ENCODE measurements at places on chromosomes 12 and 14.

DNA sequence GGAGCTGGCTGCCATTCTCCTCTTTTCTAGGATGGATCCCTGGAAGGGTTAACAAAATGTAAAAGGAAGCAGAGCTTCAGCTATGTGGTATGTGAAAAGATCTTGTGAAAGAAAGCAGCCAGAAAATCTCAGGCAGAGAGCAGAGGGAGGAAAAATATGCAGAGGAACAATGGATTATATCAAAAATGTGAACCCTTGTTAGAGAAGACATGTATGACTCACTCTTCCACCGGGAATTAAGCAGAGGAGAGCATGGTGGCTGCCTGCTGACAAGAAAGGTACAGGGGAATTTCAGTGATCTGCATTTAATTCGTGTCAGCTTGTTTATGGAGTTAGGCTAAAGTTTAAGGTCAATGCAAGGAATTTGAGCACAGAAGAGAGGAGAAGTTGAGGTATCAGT, 46.3 kb downstream of the KCNA1 start:
- no peak for DNase-seq

DNA sequence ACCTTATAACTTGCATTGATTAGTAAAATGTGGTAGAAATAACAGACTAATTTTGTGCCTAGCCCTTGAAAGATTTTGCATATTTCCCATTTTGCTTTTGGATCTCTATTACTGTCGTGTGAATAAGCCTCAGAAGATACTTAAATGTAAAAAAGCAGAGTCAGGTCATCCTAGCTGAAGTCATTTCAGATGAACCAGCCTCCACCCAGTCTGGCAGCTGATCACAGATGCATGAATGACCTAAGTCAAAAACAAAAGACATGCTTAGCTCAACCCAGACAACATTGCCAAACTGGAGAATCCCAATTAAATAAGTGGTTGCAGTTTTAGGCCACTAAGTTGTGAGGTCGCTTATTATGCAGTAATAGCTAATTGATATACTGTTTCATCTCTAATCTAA, 349.9 kb downstream of the C12orf50 start:
- no peak for DNase-seq

DNA sequence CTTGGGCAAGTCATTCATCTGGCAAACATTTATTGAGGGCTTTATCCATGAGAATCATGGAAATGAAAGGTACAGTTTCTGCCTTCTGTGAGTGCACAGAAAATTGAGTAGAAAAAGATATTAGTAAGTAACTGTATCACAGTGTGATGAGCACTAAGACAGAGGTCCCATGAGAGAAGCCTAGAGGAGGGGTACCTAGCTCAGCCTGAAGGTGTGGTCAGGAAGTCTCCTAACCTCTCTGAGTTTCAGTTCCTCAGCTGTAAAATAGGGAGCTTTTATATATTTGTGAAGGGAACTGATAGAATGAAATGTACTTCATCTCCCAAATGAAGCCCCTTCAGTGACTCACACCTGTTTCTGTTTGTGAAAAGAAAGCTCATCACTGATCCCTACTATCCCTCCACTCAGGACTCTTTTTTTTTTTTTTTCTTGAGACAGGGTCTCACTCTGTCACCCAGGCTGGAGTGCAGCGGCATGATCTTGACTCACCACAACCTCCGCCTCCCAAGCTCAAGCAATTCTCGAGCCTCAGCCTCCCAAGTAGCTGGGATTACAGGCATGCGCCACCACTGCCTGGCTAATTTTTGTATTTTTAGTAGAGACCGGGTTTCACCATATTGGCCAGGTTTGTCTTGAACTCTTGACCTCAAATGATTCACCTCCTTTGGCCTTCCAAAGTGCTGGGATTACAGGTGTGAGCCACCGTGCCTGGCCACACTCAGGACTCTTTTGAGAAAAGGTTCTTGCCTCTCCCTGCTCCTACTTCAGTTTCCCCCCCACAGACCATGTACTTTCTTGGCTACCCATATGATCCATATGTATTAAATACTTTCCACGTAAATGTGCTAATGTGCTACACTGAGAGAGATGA, 93.7 kb upstream of the FUT8 start:
- DNase-seq: no peak

GRCh38 chr12:30144777-30145683, 361.3 kb upstream of the TMTC1 start:
- DNase-seq: no peak

Data from stimulated activated CD4-positive, alpha-beta T cell treated with anti-CD3 and anti-CD28 coated beads, Interleukin-4, amount 100 ng/mL, for 1 hour (primary cell).